ENCODE measurements at places on chromosomes 16 and 17.

GRCh38 chr17:50266384-50267073 lies 7.7 kb upstream of the TMEM92 start:
- DNase-seq = no peak

DNA sequence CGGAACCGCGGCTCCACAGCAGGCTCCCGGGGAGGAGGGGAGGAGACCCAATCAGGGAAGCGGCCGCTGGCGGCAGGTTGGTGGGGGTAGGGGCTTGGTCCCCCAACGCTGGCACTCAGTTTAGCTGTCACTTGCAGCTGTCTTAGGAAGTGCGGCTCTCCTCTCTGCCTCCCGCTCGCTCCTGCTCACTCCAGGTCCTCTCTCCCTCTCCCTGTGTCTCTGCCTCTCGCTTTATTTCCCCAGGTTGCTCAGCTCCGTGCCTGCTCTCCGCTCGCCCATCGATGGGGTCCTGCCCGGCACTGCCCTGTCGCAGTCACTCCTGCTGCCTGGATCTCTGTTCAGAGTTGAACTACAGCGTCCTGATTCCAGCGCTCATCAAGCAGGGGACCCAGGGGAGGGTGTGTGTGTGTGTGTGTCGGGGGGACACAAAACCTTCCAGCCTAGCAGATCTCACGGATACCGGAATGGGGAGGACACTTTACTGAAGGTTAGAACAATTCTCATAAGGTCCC lies 145.6 kb downstream of the ENGASE start:
- no peak for DNase-seq

DNA sequence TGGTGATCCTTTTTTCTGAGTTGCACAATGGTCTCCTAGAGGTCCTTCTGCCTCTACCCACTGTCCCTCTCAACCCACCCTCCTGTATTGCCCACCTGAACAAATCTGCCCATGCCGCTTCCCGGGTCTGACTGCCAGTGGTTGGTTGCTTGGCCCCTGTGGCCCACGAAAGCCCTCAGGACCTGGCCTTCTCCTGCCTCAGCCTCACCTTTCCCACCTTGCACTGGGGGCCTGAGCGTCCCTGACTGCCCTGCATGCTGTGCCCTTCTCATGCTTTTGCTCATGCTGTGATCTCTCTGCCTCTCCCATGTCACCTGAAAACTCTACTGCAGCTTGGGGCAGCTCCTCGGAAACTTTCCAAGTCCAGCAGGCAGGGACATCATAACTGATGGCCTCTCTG lies 13.8 kb upstream of the KDM6B start:
- DNase-seq = no peak

- DNase-seq = no peak
Measured at GRCh38 chr16:49811644-49812334, 44.1 kb downstream of the ZNF423 start.

DNA sequence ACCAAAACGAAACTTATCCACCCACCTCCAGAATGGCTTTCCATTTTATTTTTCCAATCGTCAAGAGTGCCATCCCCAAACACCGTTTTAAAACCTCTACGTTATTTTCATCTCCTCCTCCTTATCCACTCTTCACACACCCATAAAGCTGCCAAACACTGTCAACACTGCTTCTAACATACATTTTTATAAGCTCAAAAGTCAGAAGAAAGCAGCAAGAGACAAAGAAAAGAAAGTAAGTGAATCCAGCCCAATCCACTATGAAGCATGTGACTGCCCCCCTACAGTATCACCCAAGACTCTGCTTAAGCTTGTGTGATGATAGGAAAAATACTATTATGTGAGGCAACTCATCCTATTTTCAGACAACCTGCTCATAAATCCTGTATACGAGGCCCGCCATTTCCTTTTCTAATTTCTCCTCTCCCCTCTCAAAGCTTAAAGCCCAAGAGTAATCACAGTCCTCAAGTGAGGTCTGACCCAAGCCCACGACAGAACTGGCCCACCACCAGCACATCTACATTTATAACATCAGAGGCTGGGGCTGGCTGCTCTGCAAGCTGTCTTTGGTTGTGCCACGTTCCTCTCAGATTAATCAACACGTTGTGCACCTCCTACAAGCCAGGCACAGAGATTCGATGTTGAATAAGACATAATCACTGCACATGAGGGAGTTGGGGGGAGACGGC lies 16.3 kb downstream of the USP31 start:
- no peak for DNase-seq

DNA sequence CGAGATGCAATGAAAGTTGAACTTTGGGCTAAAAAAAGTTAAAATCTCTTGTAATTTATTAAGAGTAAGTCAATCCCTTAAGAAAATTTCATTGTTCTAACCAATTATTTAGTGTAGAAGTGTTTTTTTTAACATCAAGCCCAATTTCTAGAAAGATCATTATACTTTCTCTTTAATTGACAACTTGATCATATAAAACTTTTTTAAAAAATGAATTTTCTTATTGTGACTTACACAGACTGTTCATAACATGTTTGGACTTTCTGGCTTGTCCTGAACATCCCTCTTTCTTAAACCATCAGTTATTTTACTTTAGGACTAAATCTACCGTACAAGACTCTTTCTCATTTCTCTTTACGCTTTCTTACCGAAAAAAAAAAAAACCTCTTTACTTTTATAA lies 24.8 kb upstream of the MYO1D start:
- DNase-seq = no peak

GRCh38 chr17:73025041-73025560 lies 67.4 kb downstream of the SLC39A11 start:
- no peak for DNase-seq

DNA sequence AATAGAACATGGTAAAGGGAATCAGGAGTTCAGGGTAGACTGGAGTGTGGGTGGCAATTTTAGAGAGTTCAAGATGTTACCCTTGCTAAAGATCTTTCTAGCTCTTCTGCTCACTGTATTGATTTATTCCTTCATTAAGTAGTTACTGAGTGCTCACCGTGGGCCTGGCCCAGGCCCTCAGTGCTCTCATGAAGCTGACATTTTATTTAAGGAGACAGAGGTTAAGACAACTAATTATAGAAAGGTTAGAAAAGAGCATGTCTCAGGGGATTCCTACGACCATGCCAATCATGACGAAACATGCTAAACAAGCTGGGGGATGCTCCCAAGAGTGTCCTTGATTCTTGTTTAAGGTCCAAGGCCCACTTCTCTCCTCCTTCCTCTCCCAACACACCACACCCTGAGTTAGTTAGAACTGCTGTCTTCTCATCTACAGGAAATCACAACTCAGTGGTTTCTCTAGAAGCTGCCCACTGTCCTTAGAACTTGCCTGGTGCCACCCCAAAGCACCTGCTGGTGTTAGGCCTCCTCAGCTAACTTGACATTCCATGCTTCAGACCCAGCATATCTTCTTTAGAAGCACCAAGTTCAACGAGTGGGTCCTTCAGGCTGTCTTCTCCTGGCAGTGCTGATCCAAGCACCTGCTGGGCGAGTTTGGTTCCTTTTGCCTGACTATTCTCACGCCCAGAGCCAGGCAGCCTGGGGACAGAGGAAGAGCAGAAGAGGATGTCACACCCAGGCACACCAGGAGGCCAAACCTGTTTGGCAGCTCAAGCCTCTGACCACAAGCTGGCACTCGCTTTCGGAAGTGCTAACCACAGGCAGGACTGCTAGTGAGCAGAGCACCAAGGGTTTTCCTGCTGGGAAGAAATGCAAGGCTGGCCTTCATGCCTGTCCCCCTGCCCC lies 79.0 kb downstream of the GAS7 start:
- DNase-seq = no peak

GRCh38 chr16:85296859-85297660 lies 184.8 kb upstream of the CIBAR2 start:
- DNase-seq = peak; percentile 70

- DNase-seq = no peak
Measured at GRCh38 chr16:35731341-35732040, 2272.1 kb downstream of the TP53TG3F start.

DNA sequence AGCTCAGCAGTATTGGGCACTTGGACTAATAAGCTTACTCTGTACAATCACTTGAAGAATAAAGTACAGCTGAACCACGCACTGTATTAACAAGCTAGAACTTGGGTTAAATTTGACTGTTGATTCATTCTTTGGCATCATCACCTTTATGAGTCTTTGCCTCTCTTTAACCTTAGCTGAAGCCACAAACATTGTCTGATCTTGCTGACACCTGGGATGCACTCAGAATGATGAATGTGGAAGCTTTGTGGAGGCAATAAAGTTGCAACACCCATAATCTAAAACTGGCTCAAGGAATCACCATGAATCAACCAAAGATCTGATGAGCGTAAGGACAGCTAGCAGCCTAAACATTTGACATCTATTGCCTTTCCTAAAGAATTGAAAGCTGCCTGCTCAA lies 590.6 kb upstream of the SOX9 start:
- no peak for DNase-seq

DNA sequence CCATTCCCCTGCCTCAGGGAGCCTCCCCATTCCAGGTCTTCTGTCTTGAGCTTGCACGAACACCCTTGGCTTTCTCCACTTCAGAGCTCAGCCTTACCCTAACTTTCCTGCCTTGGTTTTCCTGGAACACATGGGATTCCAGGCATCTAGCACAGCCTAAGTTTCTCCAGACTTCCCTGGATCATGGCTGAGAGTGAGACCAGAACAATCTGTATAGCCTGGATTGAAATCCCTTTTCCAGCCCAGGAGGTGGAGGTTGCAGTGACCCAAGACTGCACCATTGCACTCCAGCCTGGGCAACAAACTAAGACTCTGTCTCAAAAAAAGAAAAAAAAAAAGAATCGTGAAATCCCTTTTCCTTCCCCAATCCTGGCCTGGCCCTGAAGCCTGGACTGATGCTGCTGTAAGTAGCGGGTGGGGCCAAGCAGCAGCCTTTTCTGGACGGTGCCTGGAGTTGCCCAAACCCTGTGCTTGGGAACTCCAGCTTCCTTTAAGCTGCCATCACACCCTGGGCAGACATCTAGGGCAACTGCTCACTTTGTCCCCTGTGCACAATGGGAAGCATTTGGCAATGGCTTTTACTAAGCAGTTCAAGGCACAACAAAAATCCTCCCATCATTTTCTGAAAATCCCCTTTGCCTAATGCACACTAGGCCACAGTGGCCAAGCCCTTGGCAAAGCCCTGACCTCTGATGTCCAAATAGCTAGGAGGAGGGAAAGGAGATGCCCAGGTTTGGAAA lies 12.0 kb upstream of the SLC16A5 start:
- DNase-seq = no peak

- no peak for DNase-seq
Measured at GRCh38 chr16:72474501-72475123, 302.7 kb upstream of the PMFBP1 start.

DNA sequence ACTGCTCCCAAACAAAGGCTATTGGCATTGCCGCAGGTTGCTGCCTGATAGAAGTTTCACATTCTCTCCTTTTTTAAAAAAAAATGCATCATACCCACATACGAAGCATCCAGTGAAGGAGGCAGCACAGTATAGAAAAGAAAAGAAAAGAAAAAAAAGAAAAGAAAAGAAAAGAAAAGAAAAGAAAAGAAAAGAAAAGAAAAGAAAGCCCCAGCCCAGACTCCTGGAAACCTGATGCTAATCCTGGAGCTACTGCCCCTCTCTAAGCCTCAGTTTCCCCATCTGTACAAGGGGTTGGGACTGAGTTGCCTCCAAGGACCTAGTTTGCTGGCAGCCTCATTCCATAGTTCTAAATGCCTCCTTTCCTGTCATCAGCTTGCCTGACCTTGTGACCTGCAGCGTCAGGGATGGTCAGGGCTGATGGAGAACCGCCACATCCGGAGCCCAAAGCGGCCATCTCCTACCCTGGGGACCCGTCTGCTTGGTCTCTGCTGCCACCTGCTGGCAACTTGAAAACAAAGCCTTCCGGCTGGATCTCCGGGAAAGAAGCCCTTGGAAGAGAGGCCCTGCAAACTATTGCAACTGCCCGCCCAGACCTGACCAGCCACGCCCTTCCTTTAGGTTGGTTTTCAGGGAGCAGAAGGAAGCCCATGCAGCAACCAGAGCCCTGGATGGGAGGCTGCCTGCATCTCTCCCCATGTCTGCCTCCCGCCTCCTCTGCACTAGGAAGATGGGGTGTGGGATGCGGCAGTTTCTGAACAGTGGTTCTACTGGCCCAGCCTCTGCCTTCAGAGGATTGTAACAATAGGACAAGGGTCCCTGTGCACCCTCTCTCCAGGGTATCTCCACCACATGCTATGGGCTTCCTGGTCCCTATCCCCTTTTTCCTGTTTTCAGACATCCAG lies 13.0 kb downstream of the AIPL1 start:
- peak; percentile 63 for DNase-seq

- DNase-seq = no peak
Measured at GRCh38 chr17:73138541-73139138, 26.2 kb upstream of the SSTR2 start.

All from erythroblast (primary cell).